ENCODE measurements at places on chromosomes 3 and 15. TPM values are rescaled to one million over a fixed set of nuclear protein-coding genes. Genes with fewer than 3 reads are reported as not detected.
A peak's percentile ranks its signal among the peaks of the same experiment; 100 is the strongest.

The ALPK3 gene
- 1.3 TPM for total RNA-seq

The SLC9C1 gene
- total RNA-seq: not detected

The ZNF639 gene
- total RNA-seq: 20.4 TPM

The ANKUB1 gene
- total RNA-seq: not detected

DNA sequence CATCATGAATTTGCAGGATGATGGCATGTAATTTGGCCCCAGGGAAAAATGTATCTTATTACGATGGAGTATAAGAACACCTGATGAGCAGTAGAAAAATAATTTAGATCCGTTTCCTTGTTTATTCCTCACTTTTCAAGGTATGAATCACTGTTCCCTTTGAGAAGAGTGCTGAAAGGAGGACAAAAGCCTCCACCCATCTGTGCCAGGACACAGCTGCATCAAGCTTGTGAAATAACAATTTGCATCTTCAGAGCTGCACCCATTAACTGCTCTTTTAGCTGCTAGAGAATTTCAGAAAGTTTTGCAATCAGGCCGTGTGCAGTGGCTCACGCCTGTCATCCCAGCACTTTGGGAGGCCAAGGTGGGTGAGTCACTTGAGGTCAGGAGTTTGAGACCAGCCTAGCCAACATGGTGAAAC is 9.6 kb downstream of the CLDND1 start:
- DNase-seq: no peak

DNA sequence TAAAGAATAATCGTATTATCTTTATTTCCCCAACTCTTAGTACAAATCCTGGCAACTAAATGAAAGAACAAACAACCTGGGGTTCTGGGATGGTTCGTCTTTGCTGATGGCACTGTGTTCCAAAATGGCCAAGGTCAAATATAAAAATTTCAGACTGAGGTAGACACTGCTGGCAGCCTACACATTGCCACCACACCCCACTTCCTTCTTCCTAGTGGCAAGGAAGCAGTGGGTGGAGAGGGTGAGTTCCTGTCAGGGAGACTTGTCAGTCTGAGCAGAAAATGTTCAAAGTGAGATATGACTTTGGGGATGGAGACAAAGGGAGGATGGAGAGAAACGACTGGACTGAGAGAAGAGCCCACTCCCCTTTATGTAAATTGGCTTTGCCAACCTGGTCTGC is 69.6 kb downstream of the LMCD1 start:
- no peak for DNase-seq

GRCh38 chr3:52537726-52538421 is 1.5 kb downstream of the UQCC5 start:
- no peak for DNase-seq

- DNase-seq: no peak
Measured at GRCh38 chr3:66227915-66228314, 7.1 kb downstream of the SLC25A26 start.

- DNase-seq: no peak
Measured at GRCh38 chr3:64995857-64996551, 308.2 kb upstream of the ADAMTS9 start.

- DNase-seq: no peak
Measured at GRCh38 chr3:150765949-150766720, 3.2 kb upstream of the SIAH2 start.

The GUCA1C gene
- total RNA-seq: not detected

The TICRR gene
- 0.07 TPM for total RNA-seq

The KCNH8 gene
- total RNA-seq: not detected

DNA sequence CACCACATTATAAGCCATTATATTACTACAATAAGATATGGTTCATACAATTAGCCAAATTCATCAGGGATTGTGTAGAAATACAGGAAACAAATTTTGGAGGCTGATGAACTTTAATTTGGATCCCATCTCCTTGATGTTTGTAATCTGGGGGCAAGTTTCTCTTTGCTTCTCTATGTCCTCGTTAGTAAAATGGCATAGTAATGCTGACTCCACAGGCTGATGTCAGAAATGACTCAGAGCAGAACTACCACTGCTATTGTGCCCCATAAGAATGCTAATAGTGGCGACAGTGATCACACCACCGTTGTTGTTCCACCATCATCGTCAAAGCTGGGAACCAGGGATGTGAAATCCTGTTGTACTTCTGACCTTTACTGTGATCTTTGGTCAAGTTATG is 722.3 kb upstream of the LMCD1 start:
- no peak for DNase-seq

GRCh38 chr3:179189759-179190158 is 41.6 kb downstream of the PIK3CA start:
- no peak for DNase-seq

The CILP gene
- total RNA-seq: 1.2 TPM

DNA sequence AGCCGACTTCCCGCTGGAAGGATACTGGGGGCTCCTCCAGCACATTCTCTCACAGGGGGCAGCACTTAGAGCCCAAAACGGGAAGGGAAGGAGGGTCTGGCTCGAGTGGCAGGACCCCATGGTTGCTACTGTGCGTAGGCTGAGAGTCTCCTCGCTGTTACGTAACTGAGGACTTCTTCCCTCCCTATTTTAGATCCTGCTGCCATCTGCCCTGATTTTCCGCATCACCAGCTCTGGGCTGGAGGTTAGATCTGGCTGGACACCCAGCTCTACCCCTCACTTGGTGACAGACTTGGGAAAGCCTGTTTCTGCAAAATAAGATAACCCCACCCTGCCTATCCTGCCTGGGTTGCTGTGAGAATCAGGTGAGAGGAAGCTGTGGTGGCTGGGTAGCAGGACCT is 47.7 kb downstream of the BDH1 start:
- no peak for DNase-seq

GRCh38 chr3:30602946-30603345 is 3.5 kb upstream of the TGFBR2 start:
- DNase-seq: no peak

GRCh38 chr15:41944313-41944940 is 27.9 kb downstream of the EHD4 start:
- DNase-seq: no peak

DNA sequence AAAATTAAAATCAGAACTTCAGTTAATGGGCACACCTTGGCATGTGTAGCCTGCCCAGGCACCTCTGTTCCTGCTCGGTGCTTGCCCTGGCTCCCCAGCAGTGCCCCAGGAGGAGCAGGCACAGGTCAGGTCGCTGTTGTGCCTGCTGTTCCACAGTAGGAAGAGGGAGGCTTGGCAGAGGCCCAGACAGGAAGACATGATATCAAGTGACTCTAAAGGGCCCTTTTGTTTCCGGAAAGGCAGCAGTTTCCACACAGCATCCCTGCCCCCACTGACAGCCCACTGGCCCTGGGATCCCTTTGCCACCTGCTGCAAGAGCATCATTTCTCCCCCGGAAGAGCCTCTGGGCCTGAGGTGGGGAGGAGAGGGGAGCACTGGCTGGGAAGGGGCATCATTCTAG is 40.5 kb upstream of the HES1 start:
- no peak for DNase-seq

GRCh38 chr3:94069194-94069813 is 6.4 kb downstream of the NSUN3 start:
- no peak for DNase-seq

DNA sequence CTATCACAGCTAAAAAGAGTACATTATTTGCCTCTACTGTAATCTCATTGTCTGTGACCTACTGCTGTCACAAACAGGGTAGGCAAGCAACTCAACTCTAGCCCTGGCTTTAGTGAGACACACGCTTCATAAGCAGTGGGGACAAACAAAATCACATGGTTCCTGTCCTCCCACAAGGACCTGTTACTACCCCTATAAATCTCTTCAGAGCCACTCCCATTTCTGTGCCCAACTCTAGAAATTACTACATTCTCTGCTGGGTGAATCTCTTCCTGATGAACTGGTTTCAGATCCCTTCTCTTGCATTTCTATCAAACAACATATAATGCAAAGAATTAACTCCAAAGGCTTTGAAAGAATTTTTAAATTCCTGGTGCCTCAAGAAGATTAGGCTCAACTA is 117.3 kb downstream of the DMXL2 start:
- DNase-seq: no peak

GRCh38 chr3:112908252-112908651 is 61.6 kb upstream of the CD200R1L start:
- no peak for DNase-seq

DNA sequence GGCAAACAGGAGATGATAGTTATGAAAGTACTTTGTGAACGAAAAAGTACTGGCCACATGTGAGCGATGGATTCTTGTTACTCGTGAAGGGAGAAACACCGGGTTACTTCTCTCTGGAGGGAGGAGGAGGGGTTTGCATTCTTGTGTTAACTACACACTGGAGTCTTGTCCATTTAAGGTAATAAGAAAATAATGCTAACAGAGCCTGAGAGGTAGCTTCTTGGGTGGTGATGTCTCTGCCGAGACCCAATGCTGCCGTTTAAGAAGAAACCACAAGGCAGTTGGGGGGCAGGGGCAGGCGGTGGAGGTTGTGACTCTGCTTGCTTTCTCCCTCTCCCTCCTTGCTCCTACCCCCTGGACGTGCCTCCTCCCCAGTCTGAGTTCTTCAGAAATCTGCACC is 100.9 kb upstream of the ROPN1 start:
- DNase-seq: no peak

DNA sequence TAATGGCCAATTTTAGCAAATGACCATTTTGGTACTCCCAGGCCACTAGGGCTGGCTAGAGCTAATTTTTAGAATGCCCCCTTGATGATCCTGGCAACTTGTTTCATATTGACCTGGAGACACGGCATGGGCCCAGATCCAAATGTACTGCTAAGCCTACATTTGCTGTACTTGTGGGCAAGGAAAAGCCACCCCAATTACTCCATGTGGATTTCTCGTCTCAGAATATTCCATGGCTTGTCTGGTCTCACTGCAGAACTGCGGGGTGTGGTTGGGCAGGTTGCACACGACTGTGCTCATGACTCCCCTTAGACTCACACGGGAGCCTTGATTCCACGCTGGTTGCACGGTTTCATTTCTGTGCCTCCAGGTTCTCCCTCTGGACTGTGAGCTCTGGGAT is 140.9 kb downstream of the RPLP1 start:
- DNase-seq: no peak

DNA sequence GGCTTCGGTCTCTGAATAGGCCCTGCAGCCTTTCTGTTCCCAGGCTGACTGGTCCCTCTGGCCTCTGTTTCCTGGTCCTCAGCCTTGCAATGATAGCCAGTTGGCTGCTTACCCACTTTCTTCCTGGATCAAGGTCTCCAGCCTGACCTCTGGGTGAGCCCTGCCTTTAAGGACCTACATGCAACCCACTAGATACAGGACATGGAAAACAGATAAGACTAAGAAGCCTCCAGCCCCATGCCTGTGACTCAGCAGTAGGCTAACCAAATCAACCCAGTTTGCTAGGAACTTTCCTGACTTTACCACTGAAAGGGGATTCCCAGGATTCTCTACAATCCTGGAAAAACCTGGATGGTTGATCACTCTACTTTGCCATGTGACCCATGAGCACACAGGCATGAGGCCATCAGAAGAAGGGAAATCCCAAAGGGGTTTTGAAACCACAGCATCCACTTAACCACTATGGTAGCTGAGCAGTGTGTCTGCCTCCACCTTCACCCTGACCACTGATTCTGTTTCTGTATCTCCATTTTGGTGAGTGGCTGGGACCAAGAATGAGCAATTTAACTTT is 188.1 kb downstream of the CHST2 start:
- DNase-seq: no peak

DNA sequence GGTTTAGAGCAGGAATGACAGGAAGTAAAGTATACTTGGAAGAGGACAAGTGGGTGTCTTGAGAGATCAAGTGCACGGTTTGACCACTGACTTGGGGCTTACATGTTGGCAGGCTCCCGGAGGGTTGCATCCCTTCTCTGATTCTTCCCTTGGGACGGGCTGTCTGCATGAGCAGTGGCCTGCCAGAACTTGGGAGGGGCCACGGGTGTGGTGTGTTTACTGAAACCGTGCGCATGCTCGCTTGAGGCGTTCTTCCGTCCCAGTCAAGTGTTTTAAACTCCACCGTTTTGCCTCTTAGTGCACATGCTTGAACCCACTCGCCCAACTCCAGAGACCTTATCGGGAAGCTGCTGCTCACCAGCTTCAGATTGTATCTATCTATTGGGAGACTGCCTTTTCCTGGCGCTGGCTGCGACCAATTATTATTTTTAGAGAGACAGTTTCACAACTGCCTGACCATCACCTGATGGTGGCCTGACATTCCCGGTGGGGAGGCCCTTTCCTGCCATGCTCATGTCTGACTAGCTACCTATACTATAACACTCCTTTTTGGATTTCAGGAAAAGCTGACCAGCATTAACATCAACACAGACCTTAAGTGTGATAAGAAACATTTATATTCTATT is 14.9 kb upstream of the C3orf22 start:
- DNase-seq: no peak

The ZNF620 gene
- total RNA-seq: 2.3 TPM

The MAP2K1 gene
- 68.8 TPM for total RNA-seq

- no peak for DNase-seq
Measured at GRCh38 chr3:64349551-64349950, 124.3 kb upstream of the PRICKLE2 start.

- DNase-seq: peak; percentile 24
Measured at GRCh38 chr3:126746395-126747177, 42.5 kb downstream of the CHCHD6 start.

DNA sequence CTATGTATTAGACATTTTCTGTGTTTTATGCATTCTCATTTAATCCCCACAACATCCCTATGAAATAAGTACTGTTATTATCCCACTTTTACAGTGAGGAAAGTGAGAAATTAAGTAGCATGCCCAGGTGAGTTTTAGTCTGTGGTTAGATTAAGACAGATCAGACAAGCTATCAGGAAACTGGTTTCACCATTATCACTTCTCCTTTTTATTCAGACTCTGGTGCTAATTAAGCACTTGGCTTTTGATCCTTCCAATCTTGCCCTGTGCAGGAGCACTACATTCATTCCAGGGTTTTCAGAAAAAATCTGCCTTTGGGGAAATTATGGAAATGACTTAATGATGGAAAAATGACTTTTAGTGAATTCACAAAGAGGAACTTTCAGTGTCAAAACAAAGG is 115.2 kb downstream of the TMEM108 start:
- no peak for DNase-seq

DNA sequence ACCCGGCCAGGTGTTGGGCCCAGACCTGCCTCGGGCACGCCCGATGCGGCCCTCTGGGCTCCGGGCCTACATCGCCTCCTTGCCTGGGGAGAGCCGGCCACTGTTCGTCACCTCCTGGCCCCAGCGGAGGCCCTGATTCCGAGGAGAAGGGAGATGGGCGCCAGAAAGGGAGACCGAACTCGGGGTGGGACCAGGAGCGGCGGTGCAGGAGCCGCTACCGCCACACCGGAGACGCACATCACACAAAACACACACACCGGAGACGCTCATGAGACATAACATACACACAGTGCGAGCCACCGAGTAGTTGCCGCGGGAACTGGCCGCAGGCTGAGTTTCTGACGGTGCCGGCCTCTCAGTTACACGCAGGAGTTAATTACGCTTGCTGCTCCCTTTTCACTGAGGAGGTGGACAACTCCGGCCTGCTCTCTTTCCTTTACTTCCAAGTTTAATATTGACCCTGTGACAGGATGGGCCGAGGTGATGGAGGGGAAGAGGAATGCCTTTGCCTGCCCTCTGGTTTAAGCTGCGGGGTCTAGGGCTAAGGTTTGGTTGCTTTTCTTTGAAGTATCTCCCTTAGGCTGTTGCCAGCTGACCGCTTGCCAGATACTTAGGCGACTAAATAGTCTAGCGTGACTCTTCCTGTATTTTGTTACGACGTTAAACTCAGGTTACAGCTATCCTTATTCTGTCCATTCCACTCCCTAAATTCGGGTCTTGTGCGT is 570 bp downstream of the PCNP start:
- DNase-seq: peak; percentile 60

GRCh38 chr3:61158216-61158615 is 93.0 kb downstream of the FHIT start:
- no peak for DNase-seq

The CNTN6 gene
- total RNA-seq: not detected

The TRAIP gene
- 3.1 TPM for total RNA-seq

The PAQR9 gene
- 15.5 TPM for total RNA-seq

The CHRNB4 gene
- total RNA-seq: not detected

The LRTM1 gene
- total RNA-seq: not detected

All from right lobe of liver (tissue), 6 donors.